ENCODE measurements at places on chromosomes 3 and 15.

DNA sequence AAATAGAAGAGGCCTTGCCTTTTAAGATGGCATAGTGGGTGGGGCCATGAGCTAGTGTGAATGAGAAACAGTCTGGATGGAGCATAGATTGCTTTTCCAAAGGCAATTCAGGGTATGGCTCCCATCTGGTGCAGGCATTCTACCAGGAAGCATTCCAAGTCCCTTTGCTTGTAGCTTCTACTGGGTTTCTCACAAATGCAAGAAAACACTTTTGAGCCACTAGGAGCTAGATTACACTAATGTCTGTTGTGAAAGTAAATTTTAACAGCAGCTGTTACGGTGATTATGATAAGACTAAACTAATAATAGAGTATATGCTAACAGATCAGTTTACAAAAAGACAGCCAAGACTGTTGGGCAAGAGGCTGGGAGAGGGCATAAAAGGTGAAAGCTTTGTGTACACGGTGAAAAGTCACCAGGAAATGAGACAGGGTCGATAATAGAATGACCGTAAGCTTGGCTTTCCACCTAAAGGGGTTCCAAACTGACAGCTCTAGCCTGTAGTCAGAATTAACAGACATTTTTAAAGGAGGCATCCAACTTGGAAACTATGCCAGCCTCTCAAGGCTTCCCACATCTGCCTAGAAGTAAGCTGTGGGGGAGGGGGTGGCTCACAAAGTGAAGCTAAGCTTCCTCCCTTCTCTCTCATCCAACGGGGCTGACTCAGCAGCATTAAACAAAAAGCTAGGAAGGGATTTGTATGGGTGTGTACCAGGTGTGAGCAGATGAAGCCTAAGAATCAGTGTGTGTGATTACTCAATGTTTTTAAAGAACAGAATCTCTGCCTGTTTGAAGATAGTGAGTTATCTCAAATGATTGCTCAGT lies 61.1 kb upstream of the GPD1L start:
- no peak for DNase-seq

DNA sequence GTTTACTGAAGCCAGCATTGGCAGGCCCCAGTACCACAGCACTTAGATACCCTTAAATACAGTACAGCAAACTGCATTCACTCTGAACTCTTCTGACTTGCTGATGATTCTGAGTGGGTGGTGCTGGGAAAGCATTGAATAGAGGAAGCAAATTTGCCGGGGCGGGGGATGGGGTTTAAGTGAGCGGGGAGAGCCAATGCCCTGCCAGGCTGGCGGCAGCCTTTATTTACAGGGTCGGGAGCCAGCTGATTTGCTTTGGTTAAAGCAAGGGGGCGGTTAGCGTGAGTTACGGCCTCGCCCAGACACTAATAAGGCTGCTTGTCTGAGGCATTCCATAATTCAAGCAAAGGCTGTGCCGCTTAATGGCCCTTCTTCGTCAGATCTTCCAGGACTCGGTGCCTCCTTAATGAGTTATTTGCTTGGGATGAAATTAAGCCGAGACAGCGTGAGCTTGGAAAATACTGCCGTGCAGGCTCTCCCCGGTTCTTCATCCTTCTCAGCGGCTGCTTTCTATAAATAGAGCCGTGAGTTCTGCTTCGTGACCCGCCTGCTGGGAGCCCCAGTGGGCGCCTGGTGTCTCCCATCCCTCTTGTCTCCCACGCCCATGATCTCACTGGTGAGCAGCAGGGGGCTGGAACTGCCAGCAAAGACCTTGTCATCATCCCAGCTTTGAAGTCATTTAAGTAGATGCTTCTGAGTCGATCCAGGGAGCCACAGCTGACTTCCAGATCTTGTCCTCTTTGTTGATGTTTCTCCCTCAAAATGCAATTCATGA lies 25.8 kb downstream of the SPSB4 start:
- DNase-seq = no peak

DNA sequence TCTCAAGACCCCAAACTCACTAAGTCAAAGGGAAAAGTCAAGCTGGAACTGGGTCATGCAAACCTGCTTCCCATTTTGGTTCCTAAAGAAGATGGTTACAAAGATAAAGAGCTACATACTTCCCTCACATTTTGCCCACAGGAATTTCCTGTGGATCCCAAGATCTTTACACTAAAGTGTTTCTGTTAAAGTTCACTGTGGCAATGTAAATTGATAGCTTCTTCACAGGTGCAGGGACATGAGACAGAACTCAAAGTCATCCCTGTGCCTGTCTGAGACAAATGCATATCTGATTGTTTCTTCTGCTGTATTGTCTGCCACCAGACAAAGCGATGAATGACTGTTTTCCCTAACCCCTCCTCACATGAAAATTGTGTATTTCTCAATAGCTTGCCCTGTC lies 567.8 kb downstream of the ZIC1 start:
- no peak for DNase-seq

DNA sequence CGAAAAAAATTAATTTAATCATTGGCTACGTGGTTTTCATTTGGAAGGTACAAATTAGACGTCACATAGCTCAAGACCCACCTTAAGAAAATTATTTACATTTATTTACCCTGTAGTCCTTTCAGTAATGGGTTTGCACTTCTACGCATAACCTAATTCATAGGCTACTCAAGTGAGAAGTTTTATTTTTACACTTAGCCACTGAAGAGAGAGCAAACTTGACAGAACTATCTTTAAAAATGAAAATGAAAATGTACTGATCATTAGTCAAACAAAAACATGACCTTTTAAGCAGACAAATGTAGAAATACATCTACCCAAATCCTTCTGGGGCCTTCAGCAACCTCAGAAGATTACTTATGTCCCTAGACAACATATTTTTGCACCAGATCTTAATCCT lies 269.4 kb upstream of the TTC14 start:
- no peak for DNase-seq

DNA sequence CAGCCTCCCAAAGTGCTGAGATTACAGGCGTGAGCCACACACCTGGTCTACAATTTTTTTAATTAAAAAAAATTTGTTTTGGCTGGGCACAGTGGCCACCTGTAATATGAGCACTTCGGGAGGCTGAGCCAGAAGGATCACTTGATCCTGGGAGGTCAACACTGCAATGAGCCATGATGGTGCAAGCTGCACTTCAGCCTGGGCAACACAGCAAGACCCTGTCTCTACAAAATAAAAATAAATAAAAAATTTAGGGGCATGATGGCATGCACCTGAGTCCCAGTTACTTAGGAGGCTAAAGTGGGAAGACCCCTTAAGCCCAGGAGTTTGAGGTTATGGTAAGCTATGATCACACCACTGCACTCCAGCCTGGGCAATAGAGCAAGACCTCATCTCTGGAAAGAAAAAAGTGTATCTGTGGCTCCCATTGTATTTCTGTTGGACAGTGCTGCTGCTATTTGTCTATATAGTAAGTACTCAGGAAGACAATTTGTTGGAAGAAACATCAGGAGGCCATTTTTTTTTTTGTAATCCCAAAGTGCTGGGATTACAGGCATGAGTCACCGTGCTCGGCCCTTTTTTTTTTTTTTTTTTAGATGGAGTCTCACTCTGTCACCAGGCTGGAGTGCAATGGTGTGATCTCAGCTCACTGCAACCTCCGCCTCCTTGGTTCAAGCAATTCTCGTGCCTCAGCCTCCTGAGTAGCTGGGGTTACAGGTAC lies 27.5 kb upstream of the SH3BP5 start:
- DNase-seq = no peak

GRCh38 chr15:29043736-29044502 lies 158.1 kb downstream of the APBA2 start:
- DNase-seq = no peak
